ENCODE measurements at places on chromosomes 2 and 18.

DNA sequence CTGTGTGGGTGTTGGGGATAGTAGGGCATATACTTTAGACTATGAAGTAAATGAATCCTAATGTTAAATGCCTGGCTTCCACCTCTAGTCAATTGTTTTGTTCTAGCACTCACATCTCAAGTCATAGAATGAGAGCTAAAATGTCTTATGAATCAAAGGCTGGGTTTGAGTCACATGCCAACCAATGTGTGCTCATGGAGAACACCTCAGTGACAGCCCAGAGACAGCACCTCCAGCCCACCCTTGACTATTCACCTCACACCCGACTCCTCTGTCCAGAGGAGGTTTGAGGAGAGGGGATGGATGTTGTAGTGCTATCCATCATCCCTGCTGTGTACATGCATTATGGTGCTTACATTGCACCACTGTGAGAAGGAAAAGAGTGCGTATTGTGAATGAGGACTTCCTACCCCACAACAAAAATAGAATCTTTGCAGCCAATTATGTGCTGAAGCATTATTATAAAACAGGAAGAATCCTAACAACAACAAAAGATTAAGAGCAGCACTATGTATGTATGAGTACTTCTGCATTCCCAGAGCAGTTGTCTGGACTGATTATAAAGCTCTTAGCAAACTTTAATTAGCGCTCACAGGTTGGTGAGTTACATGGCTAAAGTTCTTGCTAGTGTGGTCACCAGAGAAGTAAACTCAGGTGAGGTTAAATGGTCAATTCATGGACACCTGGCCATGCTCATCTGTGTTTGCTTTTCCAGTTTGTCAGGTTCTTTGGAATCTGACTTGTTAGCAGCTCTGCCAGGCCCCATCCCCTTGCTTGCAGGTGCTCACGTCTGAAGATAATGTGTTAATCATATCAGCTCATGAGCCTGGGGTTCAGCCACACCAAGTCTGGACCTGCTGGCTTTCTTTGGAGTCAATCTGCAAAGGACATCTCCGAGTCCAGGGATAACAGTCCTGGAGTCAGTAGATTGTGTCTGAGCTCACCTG is 55.3 kb upstream of the NABP1 start:
- DNase-seq: no peak

GRCh38 chr2:15738225-15738546 is 146.5 kb downstream of the DDX1 start:
- DNase-seq: no peak

GRCh38 chr18:41674506-41674905 is 280.5 kb upstream of the PIK3C3 start:
- no peak for DNase-seq

DNA sequence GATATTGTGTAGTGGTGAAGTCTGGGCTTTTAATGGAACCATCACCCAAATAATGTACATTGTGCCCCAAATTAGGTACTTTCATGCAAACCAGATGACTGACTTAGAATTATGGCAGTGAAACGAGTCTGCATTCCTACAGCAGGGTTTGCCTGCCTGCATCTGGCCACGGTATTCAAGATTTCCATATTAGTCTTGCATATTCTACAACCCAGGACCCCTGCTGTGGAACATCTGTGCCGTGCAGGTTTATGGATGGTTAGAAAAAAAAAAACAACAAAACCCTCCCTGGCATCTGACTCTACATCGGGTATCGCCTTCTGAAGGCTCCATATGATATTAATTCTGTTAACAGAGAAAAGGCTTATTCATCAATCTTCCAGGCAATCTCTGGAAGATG is 394.8 kb downstream of the DCDC2C start:
- no peak for DNase-seq

- DNase-seq: no peak
Observed at GRCh38 chr2:173511357-173511756, 156.7 kb downstream of the CDCA7 start.

Data from NCI-H1048 (cell line).